ENCODE measurements at places on chromosomes 12 and 14. TPM values are rescaled to one million over a fixed set of nuclear protein-coding genes. Genes with fewer than 3 reads are reported as not detected.

GRCh38 chr14:56371737-56372136 lies 207.9 kb upstream of the TMEM260 start:
- DNase-seq: no peak

GRCh38 chr14:100320157-100320856 lies 2.8 kb upstream of the SLC25A47 start:
- no peak for DNase-seq

DNA sequence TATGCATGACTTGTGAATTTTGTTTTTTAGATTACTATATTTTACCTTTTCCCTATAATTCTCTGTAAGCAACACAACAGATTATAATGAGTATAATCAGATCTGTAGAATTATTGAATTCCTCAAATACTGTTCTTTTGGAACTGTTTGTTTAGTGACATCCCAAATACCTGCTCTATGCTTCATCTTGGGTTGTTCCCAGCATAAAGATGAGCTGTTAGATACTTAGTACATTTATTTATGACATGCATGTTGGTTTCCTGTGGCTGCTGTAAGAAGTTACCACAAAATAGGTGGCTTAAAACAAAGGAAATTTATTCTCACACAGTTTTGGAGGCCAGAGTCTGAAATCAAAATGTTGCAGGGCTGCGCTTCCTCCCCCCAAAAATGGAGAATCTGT lies 78.4 kb downstream of the PTPRR start:
- no peak for DNase-seq

DNA sequence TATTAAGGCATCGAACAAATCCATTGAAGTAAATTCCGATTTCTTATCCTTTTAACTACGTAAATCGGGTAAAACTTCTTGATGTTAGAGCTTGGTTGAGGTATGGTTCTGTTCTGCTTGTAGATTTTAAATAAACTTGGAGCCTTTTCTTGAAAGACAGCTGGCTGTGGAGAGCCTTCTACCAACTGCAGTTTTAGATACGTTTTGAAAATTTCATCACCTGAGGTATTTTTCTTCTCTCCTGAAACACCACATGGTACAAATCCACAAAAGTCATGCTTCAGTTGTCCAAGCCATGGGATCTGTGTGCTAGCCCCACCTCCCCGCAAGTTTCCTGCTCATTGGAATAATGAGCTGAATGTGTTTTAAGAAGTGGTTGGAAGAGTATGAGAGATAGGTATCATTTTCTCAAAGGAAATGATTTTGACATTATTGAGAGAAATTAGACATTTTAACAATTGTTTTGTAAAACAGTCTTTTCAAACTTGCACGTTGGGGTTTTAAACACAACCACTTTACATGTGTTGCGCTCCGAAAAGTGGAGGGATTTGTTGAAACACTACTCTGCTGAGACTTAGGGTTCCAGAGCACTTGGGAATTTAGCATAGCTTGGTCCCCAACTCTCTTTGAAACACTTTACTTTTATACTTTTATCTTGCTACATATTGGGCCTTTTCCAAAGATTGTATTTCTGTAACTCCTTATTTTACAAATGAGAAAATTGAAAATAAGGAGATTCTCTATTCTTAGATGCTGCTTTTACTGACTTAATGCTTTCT lies 1.4 kb downstream of the PPM1A start:
- DNase-seq: no peak

- no peak for DNase-seq
Measured at GRCh38 chr12:53967421-53967925, 5.5 kb upstream of the HOXC11 start.

DNA sequence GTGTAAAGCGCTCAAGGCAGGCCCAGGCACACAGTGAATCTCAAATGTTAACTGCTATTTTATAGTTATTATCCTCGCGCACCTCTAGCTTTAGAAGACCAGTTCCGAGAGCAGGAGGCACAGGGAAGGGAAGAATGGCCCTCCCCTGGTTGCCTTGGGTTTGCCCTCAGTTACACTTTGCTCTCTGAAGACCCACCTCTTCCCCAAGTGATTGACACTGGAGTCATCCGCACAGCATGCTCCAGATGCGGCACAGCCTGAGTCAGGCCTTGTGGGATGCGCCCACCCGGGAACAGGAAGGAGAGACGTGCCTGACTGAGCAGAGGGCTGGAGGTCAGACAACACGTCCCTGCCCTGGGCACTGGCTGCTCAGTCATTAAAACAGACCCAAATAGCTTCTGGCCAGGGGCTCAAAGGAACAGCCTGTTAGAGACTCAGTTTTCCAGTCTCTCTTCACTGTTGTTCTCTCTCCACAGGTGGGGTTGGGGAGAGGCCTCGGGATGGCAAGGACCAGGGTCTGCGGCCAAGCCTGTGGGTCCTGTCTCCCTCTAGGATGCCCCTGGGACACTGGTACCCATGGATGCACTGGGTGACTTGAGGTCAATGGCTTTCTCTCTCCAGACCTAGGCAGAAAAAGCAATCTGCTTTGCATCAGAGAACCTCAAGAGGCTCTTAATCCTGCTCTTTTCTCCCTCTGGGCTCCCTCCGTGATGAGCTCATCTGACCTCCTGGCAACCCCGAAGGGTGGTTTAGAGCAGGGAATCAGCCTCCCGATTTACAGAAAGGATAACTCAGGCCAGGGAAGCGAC lies 13.6 kb upstream of the MLXIP start:
- peak; percentile 78 for DNase-seq

DNA sequence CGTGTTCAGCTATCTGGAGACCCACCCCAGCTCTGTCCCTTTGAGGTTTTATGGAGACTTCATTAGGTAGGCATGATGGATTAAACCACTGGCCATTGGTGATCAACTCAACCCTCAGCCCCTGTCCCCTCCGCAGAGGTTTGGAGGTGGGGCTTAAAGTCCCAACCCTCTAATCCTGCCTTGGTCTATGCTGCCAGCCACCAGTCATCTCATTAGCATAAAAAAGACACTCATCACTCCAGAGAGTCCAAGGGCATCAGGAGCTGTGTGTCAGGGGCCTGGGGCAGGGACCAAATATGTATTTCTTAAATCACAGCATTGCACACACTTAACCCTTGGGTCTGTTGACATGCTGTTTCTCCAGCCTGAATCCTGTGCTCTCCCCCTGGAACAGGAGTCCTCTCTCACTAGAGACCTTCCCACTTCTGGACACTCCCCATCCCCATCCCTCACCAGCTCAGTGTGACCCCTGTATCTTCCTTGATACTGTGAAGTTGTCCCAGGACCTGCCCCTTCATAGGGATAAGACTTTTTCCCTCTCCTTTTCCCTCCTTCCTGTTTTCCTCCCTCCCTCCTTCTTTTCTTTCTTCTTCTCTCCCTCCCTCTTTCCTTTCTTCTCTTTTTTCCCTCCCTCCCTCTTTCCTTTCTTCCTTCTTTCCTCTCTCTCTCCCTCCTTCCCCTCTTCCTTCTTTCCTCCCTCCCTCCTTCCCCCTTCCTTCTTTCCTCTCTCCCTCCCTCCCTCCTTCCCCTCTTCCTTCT lies 54.7 kb upstream of the CLMN start:
- no peak for DNase-seq

GRCh38 chr12:70154960-70155589 lies 88.2 kb upstream of the CNOT2 start:
- no peak for DNase-seq

GRCh38 chr12:67811437-67812361 lies 163.2 kb downstream of the DYRK2 start:
- no peak for DNase-seq

- no peak for DNase-seq
Measured at GRCh38 chr12:106281804-106282203, 20.7 kb upstream of the TCP11L2 start.

DNA sequence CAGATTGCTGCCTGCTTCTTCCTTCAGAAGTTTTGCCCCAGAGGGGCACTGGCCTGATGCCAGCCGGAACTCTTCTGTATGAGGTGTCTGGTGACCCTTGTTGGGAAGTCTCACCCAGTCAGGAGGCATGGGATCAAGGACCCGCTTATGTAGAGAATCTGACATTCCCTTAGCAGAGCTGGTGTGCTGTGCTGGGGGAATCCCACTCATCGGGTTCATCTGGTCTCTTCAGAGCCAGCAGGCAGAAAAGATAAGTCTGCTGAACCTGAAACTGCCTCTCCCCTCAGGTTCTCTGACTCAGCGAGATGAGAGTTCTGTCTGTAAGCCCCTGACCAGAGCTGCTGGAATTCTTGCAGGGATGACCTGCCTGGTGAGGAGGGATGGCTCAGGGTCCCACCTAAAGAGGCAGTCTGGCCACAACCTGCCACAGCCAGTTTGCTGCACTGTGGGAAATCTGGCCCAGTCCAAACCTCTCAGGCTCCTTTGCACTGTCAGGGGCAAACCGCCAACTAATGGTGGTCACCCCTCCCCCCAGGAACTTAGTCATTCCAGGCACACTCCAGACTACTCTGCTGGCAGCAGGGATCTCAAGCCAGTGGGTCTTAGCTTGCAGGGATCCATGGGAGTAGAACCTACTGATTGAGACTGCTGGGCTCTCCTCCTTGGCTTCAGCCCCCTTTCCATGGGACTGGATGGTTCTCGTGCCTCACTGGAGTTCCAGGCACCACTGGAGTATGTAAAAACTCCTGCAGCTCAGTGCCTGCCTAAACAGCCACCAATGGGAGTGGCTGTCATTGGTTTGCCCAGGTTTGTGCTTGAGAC lies 4.1 kb downstream of the CLEC2D start:
- no peak for DNase-seq

GRCh38 chr12:45587012-45587411 lies 142.5 kb upstream of the ARID2 start:
- DNase-seq: no peak

DNA sequence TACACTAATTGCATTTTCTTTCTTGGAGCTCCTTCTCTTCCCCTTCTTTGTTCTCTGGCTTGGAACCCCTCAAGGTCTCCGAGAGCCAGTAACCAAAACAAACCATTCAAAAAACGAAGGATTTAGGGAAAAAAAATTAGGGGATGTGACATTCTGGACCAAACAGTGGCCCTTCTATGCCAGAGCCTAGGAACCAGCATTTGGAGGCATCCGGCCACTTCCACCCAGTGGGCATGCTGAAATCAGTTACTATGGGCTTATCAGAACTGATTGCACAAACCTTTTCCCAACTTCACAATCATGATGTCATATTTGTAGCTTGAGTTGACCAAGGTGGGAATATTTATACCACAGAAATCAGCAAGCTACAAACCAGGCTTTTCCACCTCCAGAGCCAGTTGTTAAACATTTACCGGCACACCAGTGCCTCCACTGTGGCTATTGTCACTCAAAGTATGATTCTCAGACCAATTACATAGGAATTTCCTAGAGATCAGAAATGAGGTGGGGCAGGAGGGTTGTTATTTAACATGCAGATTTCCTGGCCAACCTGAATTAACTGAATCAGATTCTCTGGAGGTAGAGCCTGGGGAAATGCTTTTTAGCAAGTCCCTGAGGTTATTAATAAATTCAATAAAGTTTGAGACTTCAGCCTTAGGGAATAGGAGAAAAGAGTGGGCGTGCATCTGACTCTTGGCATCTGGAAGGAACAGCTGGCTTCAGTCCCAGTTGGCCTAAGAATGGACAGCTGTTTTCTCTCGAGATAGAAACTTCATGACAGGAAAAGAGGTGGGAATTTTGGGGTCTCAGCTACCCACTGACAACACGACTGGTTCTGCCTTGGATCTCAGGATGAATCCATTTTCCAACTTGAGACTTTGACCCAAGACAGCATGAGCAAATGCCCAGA lies 273.9 kb downstream of the ZFP36L1 start:
- no peak for DNase-seq

GRCh38 chr12:9040484-9041186 lies 51.3 kb downstream of the KLRG1 start:
- DNase-seq: no peak

DNA sequence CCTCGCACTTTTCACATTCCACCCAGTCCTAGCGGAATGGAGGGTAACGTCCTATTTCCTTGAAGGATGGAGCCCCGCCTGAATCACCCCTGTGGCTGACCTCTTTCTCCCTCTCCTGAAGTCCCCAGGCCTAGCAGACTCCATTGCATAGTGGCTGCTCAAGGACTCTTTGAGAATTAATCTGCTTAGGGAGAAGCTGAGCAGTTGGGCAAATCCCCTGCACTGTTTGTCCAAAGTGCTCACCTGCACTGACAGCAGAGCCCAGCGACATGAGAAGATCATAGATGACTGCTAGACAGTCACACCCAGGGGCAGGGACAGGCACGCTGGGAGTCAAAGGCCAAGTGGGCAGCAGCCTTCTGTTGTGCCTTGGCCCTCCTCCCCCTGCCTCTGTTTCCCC lies 37.7 kb upstream of the DICER1 start:
- DNase-seq: no peak

DNA sequence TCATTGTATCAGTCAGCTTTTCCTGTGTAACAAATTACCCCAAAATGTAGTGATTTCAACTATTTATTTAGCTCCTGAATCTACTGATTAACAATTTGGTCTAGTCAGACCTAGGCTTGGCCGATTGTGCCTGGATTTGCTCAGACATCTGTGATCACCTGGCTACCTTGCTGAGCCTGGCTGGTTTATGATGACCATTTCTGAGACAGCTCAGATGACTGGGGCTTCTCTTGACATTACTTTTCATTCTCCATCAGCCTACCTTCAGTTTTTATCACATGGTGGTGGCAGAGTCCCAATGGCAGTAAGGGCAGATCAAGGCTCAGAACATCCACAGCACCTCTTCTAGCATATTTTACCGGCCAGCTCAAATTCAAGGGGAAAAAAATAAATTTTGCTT lies 286.3 kb downstream of the BTG1 start:
- DNase-seq: no peak

GRCh38 chr14:33475623-33476022 lies 475.3 kb downstream of the EGLN3 start:
- DNase-seq: peak; percentile 4

DNA sequence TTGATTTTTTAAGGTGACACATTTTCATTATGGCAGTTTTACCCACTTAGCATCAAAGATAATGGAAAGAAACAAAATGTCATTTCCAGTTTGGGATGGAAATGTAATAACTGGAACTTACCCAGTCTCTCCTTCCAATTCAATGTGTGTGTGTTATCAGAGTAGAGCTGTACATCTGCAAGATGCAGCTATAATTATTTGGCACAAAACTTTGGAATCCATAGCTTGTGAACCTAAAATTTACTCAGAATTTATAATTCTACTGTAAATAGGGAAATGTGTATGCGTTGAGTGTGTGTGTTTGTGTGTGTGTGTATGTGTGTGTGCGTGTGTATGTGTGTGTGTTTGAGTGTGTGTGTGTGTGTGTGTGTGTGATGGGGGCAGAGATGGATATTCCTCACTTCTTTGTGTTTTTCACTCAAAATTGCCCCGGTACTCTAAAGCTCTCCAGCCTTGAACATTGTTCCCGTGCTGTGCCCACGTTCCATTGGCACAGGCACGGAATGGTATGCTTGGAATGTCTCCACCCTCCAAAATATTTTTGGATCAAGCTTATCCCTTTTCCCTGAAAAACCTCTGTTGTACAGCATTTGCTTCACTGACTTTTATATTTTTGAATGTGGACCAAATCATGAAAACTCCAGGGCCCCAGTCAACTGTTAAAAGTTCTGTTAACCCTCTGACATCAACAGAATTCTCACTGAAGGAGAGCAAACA lies 150.2 kb upstream of the BMP4 start:
- DNase-seq: no peak

GRCh38 chr14:39423793-39424192 lies 8.4 kb downstream of the FBXO33 start:
- DNase-seq: no peak

SRRM4 gene
- not detected for total RNA-seq

CBLN3 gene
- 1.1 TPM for total RNA-seq

SAMD4A gene
- 23.4 TPM for total RNA-seq

ISM2 gene
- total RNA-seq: 0.29 TPM

AICDA gene
- not detected for total RNA-seq

NFE2 gene
- 0.72 TPM for total RNA-seq

COX14 gene
- 40.8 TPM for total RNA-seq

PROX2 gene
- total RNA-seq: not detected

VDR gene
- 2.4 TPM for total RNA-seq

LARP4 gene
- total RNA-seq: 41.8 TPM

MORN3 gene
- 0.12 TPM for total RNA-seq

TAS2R19 gene
- 1.9 TPM for total RNA-seq
